Lung (tissue), 17 donors: ENCODE measurements at places on chromosomes 5 and 9. TPM values are rescaled to one million over a fixed set of nuclear protein-coding genes. Genes with fewer than 3 reads are reported as not detected.

- H3K36me3 ChIP-seq, result no peaks in the 10 kb centered on the region
- no peak overlapping the region for H3K4me3 ChIP-seq
- peaks cover 23% of the 10 kb centered on the region for H3K27me3 ChIP-seq
- H3K4me1 ChIP-seq, result no peaks in the 10 kb centered on the region
- no peak overlapping the region for H3K27ac ChIP-seq
- no peak for DNase-seq
These were observed 665 bp downstream of the SLC6A3 start for GRCh38 chr5:1444361-1445189.

GRCh38 chr5:78833284-78833683 lies 151.8 kb downstream of the ARSB start:
- no peak overlapping the region for H3K27ac ChIP-seq
- no peaks in the 10 kb centered on the region for H3K36me3 ChIP-seq
- DNase-seq, result no peak
- no peak overlapping the region for H3K4me3 ChIP-seq

The PRSS3 gene
- total RNA-seq, result not detected

The DRD1 gene
- total RNA-seq, result 1.5 TPM

The C5orf52 gene
- total RNA-seq, result not detected

The GABRA6 gene
- total RNA-seq, result not detected

GRCh38 chr5:143812085-143812705 lies at the start of gene HMHB1:
Gene HMHB1, plus strand, starts transcription at chr5:143812161.
- no peaks in the 10 kb centered on the region for H3K36me3 ChIP-seq
- H3K4me1 ChIP-seq, result no peaks in the 10 kb centered on the region
- no peak within 1 kb of the TSS for H3K27ac ChIP-seq

DNA sequence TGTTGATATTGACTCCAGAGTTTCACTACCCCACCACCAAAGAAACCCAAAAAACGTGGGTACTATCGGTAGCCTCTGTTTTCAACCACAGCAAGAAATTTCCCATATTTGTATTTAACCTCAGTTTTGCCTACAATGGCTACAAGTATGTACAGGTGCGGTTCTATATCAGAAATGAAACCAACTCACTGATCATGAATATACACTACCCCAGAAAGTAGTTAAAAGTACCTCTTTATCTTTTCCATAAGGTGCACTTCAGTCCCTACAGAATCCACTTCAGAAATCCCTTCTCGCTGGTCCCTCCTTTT lies 140.6 kb upstream of the SLC12A2 start:
- no peaks in the 10 kb centered on the region for H3K27me3 ChIP-seq
- H3K27ac ChIP-seq, result no peak overlapping the region
- no peak for DNase-seq
- no peaks in the 10 kb centered on the region for H3K36me3 ChIP-seq

The C9orf43 gene
- 1.2 TPM for total RNA-seq

The IL9 gene
- total RNA-seq, result not detected

DNA sequence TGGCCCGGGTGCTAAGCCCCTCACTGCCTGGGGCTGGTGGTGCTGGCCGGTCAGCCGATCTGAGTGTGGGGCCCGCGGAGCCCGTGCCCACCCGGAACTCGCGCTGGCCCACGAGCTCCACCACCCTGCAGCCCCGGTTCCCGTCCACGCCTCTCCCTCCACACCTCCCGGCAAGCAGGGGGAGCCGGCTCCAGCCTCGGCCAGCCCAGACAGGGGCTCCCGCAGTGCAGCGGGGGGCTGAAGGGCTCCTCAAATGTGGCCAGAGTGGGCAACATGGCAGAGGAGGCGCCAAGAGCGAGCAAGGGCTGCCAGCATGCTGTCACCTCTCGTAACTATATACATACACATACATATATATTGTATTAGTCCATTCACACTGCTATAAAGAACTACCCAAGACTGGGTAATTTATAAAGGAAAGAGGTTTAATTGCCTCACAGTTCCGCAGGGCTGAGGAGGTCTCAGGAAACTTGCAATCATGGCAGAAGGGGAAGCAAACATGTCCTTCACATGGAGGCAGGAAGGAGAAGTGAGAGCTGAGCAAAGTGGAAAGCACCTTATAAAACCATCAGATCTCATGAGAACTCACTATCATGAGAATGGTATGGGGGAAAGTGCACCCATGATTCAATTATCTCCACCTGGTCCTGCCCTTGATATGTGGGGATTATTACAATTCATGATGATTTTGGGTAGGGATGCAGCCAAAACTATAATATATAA lies 56.8 kb downstream of the LIX1 start:
- H3K4me1 ChIP-seq, result no peaks in the 10 kb centered on the region
- H3K27ac ChIP-seq, result no peak overlapping the region
- H3K27me3 ChIP-seq, result no peaks in the 10 kb centered on the region
- DNase-seq, result no peak

DNA sequence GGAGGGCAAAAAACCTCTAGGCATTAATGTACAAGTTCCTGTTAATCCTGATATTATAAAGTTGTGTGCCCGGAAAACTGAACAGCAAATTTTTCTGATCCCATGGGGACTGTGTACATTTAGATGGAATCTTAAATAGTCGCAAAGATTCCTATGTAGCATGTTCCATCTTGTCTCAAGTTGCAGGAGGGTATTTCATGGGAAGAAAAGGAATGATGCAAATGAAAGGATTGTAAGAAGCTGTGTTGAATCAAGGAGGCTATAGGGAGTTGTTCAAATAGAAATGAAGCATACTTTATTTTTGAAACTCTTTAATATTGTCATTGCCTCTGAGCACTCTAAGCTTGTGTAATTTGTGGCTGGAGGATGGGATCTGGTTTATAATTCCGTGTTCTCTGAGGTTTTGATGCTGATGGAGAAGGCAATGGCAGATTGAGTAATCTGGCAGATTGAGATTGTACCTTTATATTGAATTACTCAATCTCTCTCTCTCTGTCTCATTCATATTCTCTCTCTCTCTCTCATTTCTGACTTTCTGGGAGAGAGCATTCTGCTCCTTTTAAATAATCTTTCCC lies 288.5 kb downstream of the OSTF1 start:
- H3K4me3 ChIP-seq, result no peak overlapping the region
- DNase-seq, result no peak
- H3K27ac ChIP-seq, result no peak overlapping the region
- no peaks in the 10 kb centered on the region for H3K36me3 ChIP-seq
- H3K4me1 ChIP-seq, result no peaks in the 10 kb centered on the region
- H3K27me3 ChIP-seq, result no peaks in the 10 kb centered on the region

- no peaks in the 10 kb centered on the region for H3K36me3 ChIP-seq
- H3K27ac ChIP-seq, result no peak overlapping the region
- peaks cover 3% of the 10 kb centered on the region for H3K4me1 ChIP-seq
- no peak overlapping the region for H3K4me3 ChIP-seq
- no peak for DNase-seq
These were observed 274.4 kb downstream of the KCNN2 start for GRCh38 chr5:114636271-114636670.

The NR6A1 gene
- total RNA-seq, result 4.0 TPM

DNA sequence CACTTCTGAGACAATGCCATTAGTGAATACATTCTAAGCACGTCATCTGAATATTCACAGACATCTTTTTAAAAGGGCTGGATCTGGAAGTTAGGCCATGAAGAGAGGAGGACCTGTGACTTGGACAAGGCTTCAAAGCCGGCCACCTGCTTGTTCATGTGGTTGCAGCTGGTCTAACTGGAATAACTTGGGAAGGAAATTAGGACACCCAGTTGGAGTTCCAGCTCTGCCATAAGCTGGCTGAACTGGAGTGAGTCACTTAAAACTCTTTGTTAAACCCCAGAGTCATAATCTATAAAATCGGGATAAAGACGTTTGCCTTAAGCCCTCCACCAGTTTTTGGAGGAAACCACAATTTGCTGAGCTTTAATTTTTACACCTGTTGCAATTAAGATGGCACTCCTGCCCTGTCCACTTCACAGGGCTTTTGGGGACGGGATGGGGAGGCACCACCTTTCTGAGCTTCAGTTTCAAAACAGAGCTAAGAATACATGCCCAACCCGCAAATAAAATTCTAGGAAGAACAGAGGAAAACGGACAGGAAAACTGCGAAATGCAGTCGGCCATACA lies 536 bp upstream of the STX17 start:
- peak overlapping the region; percentile 92 for H3K4me3 ChIP-seq
- DNase-seq, result peak; percentile 38
- H3K27ac ChIP-seq, result no peak overlapping the region
- H3K27me3 ChIP-seq, result no peaks in the 10 kb centered on the region
- no peaks in the 10 kb centered on the region for H3K4me1 ChIP-seq
- no peaks in the 10 kb centered on the region for H3K36me3 ChIP-seq

- no peaks in the 10 kb centered on the region for H3K4me1 ChIP-seq
- H3K27me3 ChIP-seq, result no peaks in the 10 kb centered on the region
- H3K4me3 ChIP-seq, result no peak overlapping the region
- no peak overlapping the region for H3K27ac ChIP-seq
- H3K36me3 ChIP-seq, result no peaks in the 10 kb centered on the region
These were observed 105.1 kb downstream of the INSYN2B start for GRCh38 chr5:169875091-169875728.

DNA sequence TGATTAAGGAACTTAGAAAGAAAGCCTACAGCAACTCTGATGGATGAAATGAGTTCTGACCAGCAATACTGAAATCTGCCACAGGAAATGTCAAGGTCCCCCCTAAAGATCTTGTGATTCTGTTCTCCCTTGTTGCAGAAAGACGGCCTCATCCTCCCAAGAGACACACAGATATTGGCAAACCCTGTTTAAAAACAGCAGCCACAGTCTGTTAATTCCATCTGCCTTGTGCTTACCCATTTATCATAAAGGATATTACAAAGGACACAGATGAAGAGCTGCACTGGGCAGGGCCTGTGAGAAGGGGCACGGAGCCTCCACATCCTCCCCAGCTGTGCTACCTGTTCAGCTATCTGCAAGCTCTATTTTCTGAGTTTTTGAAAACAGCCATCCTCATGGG lies 15.2 kb downstream of the RAPGEF1 start:
- H3K4me1 ChIP-seq, result peaks cover 28% of the 10 kb centered on the region
- DNase-seq, result no peak
- H3K27me3 ChIP-seq, result no peaks in the 10 kb centered on the region
- H3K4me3 ChIP-seq, result no peak overlapping the region

GRCh38 chr5:41721516-41721915 lies 148.7 kb downstream of the OXCT1 start:
- no peaks in the 10 kb centered on the region for H3K27me3 ChIP-seq
- no peaks in the 10 kb centered on the region for H3K36me3 ChIP-seq
- no peak overlapping the region for H3K4me3 ChIP-seq
- no peak overlapping the region for H3K27ac ChIP-seq
- DNase-seq, result peak; percentile 57

The EMB gene
- total RNA-seq, result 25.1 TPM

DNA sequence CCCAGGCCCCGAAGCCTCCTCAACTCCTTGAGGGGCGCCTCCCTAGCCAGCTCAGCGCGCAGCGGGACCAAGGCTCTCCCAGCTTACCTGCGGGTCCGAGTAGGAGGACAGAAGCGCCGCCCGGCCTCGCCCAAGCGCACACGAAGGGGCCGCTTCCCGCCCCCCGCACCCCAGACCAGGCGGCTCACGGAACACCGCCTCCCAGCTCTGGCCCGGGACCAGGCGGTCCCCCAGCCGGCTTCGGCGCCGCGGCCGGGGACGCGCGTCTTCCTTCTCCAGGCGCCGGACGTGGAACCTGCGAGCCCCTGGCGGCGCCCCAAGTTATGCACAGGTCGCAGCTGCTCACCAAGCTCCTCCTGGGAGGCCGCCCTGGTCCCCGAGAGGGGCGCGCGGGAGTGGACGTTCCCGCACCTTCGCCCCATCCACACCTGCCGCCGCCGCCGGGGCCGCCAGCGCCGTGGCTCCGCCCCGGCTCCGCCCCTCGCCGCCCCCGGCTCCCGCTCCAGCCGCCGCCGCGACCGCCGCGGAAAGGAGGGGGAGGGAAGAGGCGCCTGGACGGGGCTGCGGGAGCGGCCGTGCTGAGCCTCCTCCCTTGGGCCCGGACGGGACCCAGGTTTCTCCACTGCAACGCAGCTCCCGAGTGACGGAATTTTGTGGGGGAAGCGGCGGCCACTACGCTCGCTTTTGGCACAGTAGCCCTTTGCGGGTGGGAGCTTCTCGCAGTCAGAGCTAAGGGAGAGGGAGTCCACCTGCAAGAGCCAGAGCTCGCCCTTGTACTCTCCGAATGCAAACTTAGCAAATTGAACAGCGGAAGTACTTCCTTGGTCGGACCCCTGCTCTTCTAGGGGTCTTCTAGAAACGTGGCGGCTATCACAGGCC lies 77.5 kb upstream of the IFNE start:
- H3K4me1 ChIP-seq, result no peaks in the 10 kb centered on the region
- H3K27ac ChIP-seq, result no peak overlapping the region
- H3K27me3 ChIP-seq, result peaks cover 42% of the 10 kb centered on the region
- peak overlapping the region; percentile 50 for H3K4me3 ChIP-seq
- peak; percentile 9 for DNase-seq
- no peaks in the 10 kb centered on the region for H3K36me3 ChIP-seq

- H3K27me3 ChIP-seq, result peaks cover 3% of the 10 kb centered on the region
- no peak overlapping the region for H3K27ac ChIP-seq
- no peaks in the 10 kb centered on the region for H3K4me1 ChIP-seq
- DNase-seq, result no peak
- no peaks in the 10 kb centered on the region for H3K36me3 ChIP-seq
These were observed 34.8 kb upstream of the TMEM250 start for GRCh38 chr9:136153381-136154065.

DNA sequence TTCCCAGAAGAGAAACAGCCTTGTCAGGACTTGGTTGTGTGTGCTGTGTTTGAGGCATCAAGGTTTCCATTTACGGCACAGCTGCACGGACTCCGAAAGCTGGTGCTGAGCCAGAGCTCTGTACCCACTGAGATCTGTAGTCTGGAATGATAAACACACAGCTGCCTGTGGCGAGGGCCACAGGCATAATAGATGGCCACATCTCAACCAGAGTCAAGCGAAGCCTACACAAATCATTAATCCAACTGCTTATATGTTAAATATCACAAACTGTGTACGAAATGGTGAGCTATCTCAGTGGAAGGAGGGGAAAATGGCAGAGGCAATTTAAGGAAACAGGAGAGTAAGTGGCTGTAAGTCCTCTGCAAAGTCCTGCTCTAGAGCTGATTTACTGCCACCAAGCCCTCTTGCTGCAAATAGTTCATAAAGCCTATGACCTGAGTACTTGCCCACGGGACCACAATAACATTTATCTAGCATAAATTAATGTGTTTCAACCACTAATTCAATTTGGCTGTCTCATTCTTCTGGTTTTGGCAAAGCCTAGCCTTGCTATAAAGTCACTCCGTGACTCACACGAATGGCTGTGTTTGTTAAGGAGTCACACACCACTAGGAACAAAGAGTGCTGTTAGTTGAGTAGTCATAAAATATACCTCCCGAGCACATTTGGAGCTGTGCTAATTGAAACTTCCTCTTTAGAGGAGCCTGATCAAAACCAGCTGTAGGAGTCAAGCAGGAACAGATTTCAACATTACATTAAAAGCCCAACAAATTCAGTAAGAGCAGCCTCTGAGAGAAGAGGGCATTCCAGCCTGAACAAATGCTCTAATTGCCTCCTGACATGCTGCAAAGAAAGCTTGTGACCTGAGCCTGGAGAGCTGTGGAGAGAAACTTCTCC lies 738.6 kb upstream of the ZNF608 start:
- no peaks in the 10 kb centered on the region for H3K27me3 ChIP-seq
- H3K4me1 ChIP-seq, result peaks cover 28% of the 10 kb centered on the region
- no peak overlapping the region for H3K4me3 ChIP-seq
- peak; percentile 87 for DNase-seq
- no peaks in the 10 kb centered on the region for H3K36me3 ChIP-seq
